ENCODE measurements at places on chromosomes 16 and 17. TPM values are rescaled to one million over a fixed set of nuclear protein-coding genes. Genes with fewer than 3 reads are reported as not detected.

Gene CFAP97D1
- total RNA-seq: not detected

Gene ODAD4
- total RNA-seq: 1.6 TPM

Gene ANKRD13B
- 28.1 TPM for total RNA-seq

Gene PRKCA
- total RNA-seq: 29.9 TPM

Gene TM4SF5
- not detected for total RNA-seq

Gene PLA2G10
- total RNA-seq: not detected

Gene FGF11
- total RNA-seq: 18.2 TPM

Gene LGALS9B
- total RNA-seq: not detected

Gene DLG4
- 131 TPM for total RNA-seq

Gene CIITA
- 0.47 TPM for total RNA-seq

Gene SOST
- total RNA-seq: not detected

Gene NLE1
- total RNA-seq: 22.8 TPM

Gene FA2H
- 0.16 TPM for total RNA-seq

Gene SULT1A3
- total RNA-seq: 2.3 TPM

Gene NPIPB6
- total RNA-seq: not detected

Gene KRTAP4-5
- not detected for total RNA-seq

Gene ERN2
- total RNA-seq: not detected
